Left ventricle myocardium inferior (tissue), 1 donor: ENCODE measurements at places on chromosomes 7 and 10. TPM values are rescaled to one million over a fixed set of nuclear protein-coding genes. Genes with fewer than 3 reads are reported as not detected.

DNA sequence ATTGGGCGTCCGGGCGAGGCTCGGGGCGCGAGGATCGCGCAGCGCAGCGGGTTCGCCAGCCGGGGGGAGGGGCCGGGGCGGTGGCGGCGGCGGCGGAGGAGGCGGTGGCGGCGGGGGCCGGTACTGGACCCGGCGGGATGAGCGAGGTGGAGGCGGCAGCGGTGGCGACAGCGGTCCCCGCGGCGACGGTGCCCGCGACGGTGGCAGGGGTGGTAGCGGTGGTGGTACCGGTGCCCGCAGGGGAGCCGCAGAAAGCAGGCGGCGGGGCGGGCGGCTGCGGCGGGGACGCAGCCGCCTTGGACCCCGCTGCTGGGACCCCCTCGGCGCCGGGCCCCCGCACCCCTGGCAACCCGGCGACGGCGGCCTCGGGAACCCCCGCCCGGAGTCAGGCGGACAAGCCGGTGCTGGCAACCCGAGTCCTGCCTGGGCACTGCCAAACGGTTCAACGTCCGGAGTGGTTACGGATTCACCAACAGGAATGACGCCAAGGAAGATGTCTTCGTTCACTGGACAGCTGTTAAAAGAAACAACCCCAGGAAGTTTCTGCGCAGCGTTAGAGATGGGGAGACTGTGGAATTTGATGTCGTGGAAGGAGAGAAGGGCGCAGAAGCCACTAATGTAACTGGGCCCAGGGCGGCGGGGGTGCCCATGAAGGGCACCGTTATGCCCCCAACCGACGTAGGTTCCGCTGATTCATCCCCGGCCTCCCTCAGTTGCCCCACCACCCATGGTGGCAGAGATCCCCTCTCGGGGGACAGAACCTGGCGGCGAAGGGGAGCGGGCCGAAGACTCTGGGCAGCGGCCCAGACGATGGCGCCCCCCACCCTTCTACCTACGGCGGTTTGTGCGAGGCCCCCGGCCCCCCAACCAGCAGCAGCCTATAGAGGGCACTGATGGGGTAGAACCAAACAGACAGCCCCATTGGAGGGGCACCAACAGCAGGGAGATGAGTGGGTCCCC lies 100.3 kb upstream of the CPXM2 start:
- peaks cover 18% of the 10 kb centered on the region for H3K4me1 ChIP-seq
- DNase-seq = no peak
- no peaks in the 10 kb centered on the region for H3K36me3 ChIP-seq

DNA sequence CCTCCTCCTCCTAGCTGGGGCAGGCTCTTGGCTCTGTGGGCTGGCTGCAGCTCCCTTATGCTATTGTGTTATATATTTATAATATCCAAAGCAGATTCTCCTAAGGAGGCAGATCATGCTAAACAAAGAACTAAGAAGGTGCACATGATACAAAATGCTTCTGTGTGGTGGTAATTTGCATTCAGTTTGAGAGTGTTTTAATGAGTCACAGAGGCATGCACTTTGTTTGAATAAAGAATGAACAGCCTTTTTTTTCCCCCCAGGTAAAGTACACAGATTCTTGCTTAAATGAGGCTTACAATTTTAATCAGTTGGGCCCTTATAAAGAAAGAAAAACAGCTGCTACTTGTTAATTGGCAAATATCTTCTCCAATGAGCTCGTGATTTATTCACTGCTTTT lies 95.0 kb downstream of the FANK1 start:
- no peaks in the 10 kb centered on the region for H3K27me3 ChIP-seq
- no peak overlapping the region for H3K27ac ChIP-seq
- H3K4me1 ChIP-seq = no peaks in the 10 kb centered on the region

DNA sequence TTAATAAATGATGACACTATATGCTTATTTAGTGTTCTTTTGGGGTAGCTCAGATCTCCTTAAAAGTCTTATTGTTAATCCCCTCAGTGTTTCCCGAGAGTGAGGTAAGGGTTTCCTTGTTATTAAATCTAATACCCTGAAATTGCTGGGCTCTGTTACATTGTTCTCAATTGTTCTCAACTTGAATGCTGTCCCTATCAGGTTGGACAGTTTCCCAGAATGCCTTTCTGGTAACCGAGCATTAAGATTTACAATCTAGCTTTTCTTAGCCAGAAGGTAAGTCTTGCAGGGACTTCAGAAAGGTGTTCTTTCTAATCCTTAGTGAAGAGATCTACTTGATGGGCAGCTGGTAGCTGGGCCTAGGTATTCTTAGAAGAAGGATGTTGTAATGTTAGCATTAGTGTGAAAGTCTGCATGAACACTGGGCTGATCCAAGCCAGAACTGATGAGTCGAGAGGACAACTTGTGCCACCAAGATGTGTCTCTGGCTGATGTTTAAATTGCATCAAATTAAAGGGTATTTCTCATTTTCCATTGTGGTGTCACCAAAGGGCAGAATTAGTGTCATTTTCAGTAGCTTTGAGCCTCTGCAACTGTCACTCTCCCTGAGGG lies 89.9 kb downstream of the SND1 start:
- no peak overlapping the region for H3K27ac ChIP-seq
- H3K4me1 ChIP-seq = peaks cover 19% of the 10 kb centered on the region

DNA sequence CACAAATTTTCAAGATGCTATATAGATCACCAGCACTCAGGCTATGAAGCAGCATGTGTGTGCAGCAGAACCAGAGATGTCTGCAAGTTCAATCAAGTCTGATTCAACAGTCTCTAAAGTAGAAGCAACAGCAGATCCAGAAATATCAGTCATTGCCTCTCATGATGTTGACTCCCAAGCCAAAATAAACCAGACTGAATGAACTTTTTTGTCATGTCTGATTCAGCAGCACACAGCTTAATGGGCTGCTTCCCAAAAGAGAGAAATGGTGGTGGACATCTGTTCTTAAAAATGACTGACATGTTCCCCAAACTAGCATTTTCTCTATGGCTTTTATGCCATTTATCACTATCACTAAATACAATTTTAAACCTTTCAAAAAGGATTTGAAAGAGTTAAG lies 53.8 kb downstream of the TMEM26 start:
- DNase-seq = no peak
- no peaks in the 10 kb centered on the region for H3K36me3 ChIP-seq
- no peak overlapping the region for H3K4me3 ChIP-seq
- H3K27me3 ChIP-seq = no peaks in the 10 kb centered on the region

GRCh38 chr7:76267894-76268183 lies 34.6 kb upstream of the HSPB1 start:
- peaks cover 83% of the 10 kb centered on the region for H3K27me3 ChIP-seq
- H3K4me3 ChIP-seq = peak overlapping the region; percentile 14
- H3K36me3 ChIP-seq = no peaks in the 10 kb centered on the region
- H3K27ac ChIP-seq = no peak overlapping the region
- no peak for DNase-seq
- peaks cover 10% of the 10 kb centered on the region for H3K4me1 ChIP-seq

DNA sequence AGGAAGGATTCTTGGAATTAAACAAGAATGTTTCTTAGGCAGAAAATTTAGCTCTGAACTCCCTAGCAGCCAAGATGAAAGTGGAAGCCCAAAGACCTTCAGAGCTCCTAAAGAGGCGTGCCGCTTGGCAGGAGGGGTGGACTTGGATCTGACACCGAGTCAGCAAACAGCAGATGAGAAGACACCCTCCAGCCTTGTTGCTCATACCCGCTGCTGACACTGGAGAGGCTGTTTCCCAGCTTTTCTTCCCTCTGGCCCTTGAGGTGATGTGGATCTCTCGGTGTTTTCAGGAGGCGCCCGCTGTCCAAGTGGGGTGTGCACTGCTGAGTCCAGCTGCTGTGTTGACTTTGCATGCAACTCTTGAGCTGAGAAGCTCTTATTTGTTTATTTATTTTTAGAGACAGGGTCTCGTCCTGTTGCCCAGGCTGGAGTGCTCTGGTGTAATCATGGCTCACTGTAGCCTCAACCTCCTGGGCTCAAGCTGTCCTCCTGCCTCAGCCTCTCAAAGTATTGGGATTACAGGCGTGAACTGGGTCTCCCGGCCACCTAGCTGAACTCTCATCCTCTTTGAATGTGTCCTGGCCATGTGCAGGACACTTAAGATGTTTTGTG lies 21.5 kb downstream of the SLC18A2 start:
- no peaks in the 10 kb centered on the region for H3K36me3 ChIP-seq
- no peak overlapping the region for H3K4me3 ChIP-seq
- H3K4me1 ChIP-seq = no peaks in the 10 kb centered on the region
- peaks cover 70% of the 10 kb centered on the region for H3K27me3 ChIP-seq
- no peak for DNase-seq

GRCh38 chr7:148148456-148148855 lies 442.1 kb upstream of the C7orf33 start:
- DNase-seq = no peak
- no peaks in the 10 kb centered on the region for H3K36me3 ChIP-seq
- no peak overlapping the region for H3K4me3 ChIP-seq
- H3K27me3 ChIP-seq = peaks cover 9% of the 10 kb centered on the region

GRCh38 chr7:117493460-117493859 lies 13.6 kb downstream of the CFTR start:
- no peaks in the 10 kb centered on the region for H3K27me3 ChIP-seq
- no peak overlapping the region for H3K4me3 ChIP-seq
- no peak for DNase-seq
- H3K4me1 ChIP-seq = no peaks in the 10 kb centered on the region

EFCAB10 gene
- not detected for total RNA-seq

CHN2 gene
- 36.1 TPM for total RNA-seq

SAMD9 gene
- total RNA-seq = 2.8 TPM
